Esophagus muscularis mucosa (tissue), 4 donors: ENCODE measurements at places on chromosomes 2 and 18. TPM values are rescaled to one million over a fixed set of nuclear protein-coding genes. Genes with fewer than 3 reads are reported as not detected.

DNA sequence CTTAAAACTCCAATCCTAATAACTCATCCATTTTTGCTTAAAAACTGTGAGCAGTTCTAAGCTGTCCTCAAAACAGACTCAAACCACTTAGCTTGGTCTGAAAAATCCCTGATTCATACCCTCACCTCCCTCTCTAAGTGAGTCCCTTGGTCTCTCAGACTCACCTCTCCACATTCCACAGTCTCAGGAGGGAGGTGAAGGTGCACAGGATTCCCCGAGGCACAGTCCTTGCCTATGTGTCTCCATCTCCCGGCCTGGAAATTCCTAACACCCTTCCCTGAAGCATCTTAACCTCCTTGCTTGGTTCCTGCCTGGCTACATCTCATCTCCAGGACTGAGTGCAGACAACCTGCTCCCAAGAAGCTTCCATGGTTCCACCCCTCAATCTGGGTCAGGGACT lies 45.0 kb downstream of the CYRIA start:
- no peak for DNase-seq
- no peak overlapping the region for H3K4me3 ChIP-seq
- H3K36me3 ChIP-seq = peaks cover 28% of the 10 kb centered on the region
- no peaks in the 10 kb centered on the region for H3K27me3 ChIP-seq
- no peak overlapping the region for H3K27ac ChIP-seq

DNA sequence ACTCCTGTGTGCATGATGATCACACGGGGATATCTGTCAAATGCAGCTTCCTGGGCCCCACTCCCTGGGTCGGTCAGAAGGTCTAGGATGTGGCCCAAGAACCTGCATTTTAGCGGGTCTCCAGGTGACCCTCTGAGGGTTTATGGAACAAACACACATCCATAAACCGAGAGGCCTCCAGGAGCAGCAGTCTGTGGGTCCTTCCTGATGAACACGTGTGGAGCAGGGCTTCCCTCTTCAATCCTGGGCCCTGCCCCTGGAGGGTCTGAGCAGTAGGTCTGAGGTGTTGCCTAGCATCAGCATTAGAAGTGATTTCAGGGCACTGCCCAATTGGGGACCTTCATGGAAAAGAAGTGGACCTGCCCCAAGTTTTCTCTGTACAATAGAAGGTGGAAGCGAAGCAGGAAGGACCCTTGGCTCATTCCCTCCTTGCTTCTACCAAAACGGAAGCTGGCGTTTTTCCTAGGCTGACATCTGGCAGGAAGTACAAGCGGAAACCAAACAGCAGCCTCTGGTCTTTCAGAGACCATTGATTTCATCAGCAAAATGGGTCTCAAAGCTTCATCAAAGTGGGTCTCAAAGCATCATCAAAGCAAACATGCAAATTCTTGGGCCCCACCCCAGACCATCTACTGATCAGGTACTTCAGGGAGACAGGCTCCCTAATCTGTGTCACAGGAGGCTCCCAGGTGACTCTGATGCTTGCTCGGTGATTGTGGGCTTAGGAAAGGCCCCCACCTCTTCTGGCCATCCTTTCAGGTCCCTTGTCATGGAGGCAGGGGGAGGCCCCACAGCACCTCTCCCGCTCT lies 30.7 kb downstream of the INO80C start:
- no peaks in the 10 kb centered on the region for H3K36me3 ChIP-seq
- H3K4me3 ChIP-seq = no peak overlapping the region
- DNase-seq = no peak
- peaks cover 18% of the 10 kb centered on the region for H3K4me1 ChIP-seq

The RNPEPL1 gene
- total RNA-seq = 57.3 TPM

DNA sequence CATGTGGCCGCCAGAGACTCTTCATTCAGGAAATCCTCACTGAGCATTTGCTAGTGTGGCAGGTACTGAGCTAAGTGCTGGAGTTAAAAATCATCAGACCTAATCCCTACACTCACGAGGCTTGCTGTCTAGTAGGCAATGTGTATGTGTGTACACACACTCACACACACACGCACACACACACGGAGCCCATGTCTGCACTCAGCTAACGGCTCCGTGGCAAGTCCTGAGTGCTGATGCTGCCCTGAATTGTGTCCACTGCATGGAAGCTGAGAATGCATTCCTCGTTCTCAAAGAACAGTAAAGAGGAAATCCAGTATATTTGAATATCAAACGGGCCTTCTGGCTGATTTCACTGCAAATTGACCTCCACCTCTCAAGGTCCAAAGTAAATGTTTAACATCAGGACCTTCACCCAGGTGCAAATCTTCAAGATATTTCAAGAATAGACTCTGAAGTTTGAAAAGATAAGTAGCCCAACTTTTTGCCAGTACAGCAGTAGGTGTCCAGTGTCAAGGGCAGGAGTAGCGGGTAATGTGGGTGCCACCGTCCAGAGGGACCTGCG lies 136.1 kb upstream of the TTC39C start:
- H3K4me3 ChIP-seq = no peak overlapping the region
- H3K36me3 ChIP-seq = peaks cover 5% of the 10 kb centered on the region
- H3K27ac ChIP-seq = no peak overlapping the region
- H3K27me3 ChIP-seq = no peaks in the 10 kb centered on the region

DNA sequence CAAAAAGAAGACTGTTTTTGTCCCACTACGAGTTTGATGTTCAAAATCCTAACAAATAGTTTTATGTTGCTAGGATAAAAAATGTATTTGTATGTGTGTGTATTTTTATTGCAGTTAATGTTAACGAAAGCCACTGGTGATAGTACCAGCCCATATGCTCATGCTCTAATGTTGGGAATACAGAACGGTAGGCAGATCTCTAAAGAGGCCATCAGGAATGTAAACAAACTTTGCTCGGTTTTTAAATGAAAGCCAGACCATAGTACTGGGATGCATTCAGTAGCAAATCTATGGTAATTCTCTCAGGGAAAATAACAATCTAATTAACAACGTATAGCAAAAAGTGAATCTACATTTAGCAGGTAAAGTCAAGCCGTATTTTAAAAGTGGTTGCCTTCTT lies 208.1 kb downstream of the NEDD4L start:
- peaks cover 19% of the 10 kb centered on the region for H3K4me1 ChIP-seq
- no peak overlapping the region for H3K4me3 ChIP-seq
- no peaks in the 10 kb centered on the region for H3K36me3 ChIP-seq
- H3K27me3 ChIP-seq = no peaks in the 10 kb centered on the region
- no peak for DNase-seq
